ENCODE measurements at places on chromosomes 6 and 20. TPM values are rescaled to one million over a fixed set of nuclear protein-coding genes. Genes with fewer than 3 reads are reported as not detected.
A peak's percentile ranks its signal among the peaks of the same experiment; 100 is the strongest.

The HMGN3 gene
- polyA plus RNA-seq, result 129 TPM

The RUNX2 gene
- 0.67 TPM for polyA plus RNA-seq

The HCRTR2 gene
- 0.06 TPM for polyA plus RNA-seq

The TP53INP2 gene
- 8.9 TPM for polyA plus RNA-seq

The PCMT1 gene
- polyA plus RNA-seq, result 64.0 TPM

The SLC44A4 gene
- polyA plus RNA-seq, result 0.57 TPM

The GMDS gene
- 10.8 TPM for polyA plus RNA-seq

DNA sequence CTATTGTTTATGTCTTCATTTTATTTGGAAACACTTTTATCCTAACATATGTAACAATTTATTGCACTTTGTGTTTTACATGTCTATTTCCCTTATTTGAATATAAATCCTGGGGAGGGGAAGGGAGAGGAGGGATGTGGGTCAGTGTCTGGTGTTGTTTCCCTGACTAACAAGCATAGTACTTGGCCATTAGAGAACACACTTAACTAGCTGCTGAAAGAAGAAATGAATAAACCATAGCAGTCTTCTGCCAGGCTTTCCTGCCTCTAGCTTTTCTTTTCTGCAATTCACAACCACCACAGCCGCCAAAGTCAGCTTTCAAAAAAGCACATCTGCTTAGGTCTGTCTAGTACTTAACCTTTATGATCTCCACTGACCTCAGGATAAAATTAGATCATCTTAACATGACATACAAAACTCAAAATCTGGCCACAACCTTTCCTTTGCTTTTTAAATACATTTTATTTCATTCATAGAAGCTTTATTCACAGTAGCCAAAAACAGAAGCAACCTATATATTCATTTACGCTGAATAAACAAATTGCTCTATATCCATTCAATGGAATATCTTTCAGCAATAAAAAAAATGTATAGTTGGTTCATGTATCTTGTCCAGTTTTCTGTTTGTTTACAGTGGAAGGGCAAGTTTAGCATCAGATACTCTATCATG, 16.3 kb downstream of the PDSS2 start:
- no peak for DNase-seq

DNA sequence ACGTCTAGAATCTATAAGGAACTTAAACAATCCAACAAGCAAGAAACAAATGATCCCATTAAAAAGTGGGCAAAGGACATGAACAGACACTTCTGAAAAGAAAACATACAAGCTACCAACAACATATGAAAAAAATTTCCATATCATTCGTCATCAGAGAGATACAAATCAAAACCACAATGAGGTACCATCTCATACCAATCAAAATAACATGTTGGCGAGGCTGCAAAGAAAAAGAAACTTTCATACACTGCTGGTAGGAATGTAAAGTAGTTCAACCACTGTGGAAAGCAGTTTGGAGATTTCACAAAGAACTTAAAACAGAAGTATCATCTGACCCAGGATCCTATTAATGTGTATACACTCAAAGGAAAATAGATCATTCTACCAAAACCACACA, 243.9 kb upstream of the RUNX2 start:
- DNase-seq, result no peak

- DNase-seq, result no peak
Observed at GRCh38 chr6:150336299-150336698, 32.5 kb upstream of the IYD start.

- DNase-seq, result no peak
Observed at GRCh38 chr6:89110284-89110683, 7.6 kb downstream of the SRSF12 start.

DNA sequence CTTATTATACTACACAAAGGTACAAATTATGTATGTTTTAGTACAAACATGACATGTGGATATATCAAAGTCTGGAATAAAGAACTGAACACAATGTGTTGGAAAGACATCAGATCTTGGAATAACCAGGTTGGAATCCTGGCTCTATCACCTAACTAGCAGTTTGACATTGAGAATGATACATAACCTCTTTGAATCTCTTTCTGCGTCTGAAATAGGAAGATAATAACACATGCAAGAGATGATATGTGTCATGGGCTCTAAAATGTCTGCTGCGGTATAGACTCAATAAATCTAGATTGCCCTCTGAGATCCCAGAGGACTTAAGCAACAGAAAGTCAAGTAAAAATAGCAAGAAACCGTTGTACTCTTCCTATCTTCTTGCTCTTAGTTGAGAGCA, 66.8 kb upstream of the CCN2 start:
- no peak for DNase-seq

DNA sequence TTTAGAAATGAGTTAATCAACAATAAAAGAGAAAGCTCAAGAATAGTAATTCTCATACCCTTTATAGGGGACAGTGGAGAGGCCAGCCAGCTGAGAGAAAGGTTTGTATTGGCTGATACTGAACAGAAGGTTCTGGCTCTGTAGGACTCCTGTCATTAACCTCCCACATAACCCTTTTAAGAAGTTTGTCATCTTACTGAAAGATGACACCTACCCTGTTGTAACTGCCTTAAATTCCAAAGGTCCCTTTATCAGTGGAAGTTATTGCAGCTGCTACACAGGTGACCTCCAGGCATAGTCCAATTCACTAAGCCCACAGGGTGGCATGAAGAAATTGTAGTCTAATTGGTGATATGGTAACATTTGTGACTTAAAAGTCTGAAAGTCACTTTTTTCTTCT, 790.1 kb downstream of the TENT5A start:
- no peak for DNase-seq

- no peak for DNase-seq
Observed at GRCh38 chr6:79911992-79912391, 35.4 kb downstream of the ELOVL4 start.

DNA sequence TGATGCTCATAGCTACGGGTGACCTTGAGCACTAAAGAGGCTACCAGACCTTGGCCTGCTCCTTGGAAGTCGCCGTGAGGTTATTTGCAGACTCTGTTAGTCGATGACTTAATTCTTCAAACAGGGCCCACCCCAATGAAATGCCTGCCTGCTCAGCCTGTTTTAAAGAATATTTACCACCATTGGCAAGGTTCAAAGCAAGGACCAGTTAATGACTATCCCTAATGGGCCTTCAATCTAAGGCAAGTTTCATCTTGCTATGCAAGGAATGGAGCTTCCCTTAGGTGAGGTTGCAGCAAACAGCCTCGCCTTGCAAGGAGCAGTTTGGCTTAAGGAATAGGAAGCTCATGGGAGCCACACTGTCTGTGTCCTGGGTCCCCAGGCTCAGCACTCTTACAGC, 22.9 kb upstream of the SPO11 start:
- DNase-seq, result no peak

DNA sequence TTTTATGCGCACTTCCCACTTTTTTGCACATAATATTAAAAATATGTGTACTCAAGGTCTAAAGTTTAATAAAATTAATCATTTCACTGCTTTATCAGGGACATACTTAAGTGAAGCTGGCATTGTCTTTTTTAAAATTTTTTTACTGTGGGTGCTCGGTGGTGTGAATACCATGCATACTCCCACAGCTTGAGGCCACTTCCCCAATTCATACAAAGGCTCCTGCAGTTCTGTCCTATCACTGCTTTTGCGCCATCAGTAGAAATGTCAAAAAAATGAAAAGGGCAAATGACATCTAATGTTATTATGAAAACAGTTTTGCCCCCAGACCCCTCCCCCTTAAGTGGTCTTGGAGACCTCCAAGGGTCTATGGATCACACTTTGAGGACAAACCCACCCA, 464.1 kb upstream of the ARID1B start:
- no peak for DNase-seq

- peak; percentile 76 for DNase-seq
Observed at GRCh38 chr6:166633732-166634535, 6.9 kb upstream of the RPS6KA2 start.

DNA sequence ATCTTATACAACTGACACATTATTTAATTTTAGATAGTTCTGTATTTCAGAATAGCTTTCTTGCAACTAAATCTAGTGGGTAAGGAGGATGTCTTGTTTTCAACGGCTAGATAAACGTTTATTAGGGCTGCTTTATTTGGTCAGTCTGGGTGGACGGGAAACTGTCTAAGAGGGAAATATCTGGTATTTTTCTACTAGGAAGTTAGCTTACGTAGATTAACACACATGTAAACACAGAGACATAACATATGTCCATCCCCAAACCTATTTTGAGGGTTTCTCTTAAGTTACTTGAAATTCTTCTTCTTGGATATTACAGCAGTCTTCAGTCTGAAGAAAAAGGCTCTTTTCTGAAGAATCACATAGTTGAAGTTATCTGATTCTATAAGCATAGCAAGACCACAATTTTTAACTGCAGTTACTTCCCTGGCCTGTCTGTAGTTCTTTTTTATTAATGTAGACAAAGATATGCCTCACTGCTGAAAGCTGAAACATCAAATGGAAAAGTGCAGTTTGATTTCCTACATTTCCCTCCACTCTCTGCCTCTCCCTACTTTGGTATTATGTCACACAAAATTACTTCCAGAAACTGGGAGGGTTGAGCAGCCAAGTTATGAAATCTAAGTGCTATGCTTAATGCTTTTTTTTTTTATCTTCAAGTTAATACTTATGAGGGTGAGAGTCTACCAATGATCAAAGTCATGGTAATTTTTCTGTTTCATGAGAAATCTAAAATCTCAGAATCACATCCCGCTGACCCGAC, 37.4 kb downstream of the PLAGL1 start:
- DNase-seq, result peak; percentile 94

DNA sequence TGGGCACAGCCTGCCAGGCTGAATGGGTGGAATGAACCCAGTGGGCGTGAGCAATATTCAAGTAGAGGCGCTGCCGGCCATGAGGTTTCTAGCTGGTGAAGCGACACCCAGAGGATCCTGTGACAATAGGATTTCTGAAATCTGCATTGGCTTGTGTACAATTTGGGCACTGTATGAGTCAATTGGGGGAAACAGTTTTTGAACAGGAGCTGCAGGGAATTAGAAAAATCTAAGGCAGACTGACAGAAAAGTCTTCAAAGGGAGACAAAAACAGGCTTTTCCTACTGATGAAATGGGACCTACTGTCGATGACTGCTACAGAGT, 148.8 kb upstream of the PROKR2 start:
- no peak for DNase-seq

DNA sequence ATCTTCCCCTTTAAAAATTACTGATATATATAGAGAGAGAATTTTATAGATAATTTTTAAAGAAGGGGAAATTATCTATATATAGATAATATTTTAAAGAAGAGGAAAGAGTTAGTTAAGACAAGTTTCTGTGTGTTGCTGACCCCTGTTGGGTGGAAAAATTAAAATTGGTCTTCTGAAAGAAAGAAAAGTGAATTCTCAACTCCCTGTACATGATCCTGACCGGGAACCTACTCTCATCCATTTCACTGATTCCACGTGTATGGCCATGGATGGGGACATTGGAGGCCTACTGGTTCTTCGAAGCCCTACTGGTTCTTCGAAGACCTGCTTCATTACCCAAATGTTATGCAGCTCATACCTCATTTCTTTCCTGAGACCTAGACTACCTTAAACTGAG, 53.0 kb upstream of the TCF21 start:
- DNase-seq, result peak; percentile 58

DNA sequence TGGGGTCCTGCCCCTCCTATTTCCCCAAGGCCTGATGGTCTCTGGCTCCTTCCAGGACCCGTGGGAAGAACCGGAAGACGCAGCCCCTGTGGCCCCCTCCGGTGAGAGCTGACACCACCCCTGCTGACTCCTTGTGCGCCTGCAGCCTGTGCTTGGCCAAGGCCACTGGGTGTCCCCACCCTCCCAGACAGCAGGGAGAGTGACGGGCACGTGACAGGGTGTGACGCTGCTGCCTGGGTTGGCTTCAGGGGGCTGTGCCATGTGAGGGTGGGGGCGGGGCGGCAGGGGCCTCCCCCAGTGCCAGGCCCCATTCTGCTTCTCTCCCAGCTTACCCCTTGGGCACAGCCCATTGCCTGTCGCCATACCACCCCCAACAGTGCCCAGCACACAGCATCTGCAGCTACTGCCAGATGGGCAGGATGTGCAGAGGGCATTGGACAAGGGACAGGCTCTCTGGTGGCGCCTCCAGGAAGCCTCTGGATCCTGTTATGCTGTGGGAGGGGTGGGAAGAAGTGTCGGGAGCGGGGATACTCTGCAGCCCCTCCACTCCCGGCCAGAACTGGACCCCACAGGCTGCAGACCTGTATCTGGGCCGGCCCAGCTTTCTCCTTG, 2.9 kb downstream of the BIRC7 start:
- no peak for DNase-seq

GRCh38 chr20:1945134-1945618, 48.7 kb downstream of the PDYN start:
- DNase-seq, result peak; percentile 74
